ENCODE measurements at places on chromosomes 7 and 10.

- DNase-seq, result peak; percentile 88
Observed at GRCh38 chr7:55415173-55415778, 50.1 kb downstream of the LANCL2 start.

DNA sequence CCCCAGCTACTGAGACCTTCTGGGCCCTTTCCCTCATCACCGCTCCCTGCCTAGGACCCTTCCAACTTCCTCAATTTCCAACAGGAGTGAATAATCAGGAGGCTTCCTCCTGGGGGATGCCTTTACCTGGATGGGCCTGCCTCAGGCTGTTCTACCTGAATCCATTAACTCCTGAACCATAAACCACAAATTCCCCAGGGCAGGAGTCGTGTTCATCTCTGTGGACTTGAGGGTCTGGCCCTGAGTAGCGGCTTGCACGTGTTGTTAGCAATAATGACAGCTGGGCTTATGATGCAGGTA lies 105.1 kb upstream of the GPR26 start:
- DNase-seq, result no peak

DNA sequence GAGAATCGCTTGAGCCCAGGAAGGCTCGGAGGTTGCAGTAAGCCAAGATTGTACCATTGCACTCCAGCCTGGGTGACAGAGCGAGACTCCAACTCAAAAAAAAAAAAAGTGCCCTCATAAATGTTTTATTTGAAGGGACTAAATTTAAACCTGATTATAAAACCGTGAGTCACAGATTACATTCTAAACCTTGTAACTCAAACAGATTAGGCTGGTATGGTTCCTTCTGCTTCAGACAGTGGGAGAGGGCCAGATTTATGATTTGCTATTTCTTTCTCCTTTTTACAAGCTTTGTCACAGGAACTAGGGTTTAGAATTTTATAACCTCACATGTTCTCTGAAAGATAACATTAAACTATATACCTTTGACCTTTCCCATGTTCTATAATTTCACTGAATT lies 801.2 kb upstream of the ZWINT start:
- no peak for DNase-seq

GRCh38 chr10:3398825-3399646 lies 226.5 kb upstream of the PITRM1 start:
- no peak for DNase-seq

GRCh38 chr10:129498680-129499079 lies 31.6 kb downstream of the MGMT start:
- DNase-seq, result no peak

DNA sequence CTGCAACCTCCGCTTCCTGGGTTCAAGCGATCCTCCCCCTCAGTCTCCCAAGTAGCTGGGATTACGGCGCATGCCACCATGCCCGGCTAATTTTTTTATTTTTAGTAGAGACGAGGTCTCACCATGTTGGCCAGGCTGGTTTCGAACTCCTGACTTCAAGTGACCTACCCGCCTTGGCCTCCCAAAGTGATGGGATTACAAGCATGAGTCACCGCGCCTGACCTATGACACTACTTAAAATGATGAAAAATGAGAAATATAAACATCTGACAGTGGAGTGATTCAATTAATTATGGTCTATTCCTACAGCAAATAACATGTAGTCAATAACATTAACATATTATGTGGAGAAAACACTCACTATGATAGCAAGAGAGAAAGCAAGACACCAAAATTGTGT lies 2.2 kb downstream of the BRAT1 start:
- no peak for DNase-seq

- no peak for DNase-seq
Observed at GRCh38 chr7:56188823-56189346, 72.7 kb upstream of the NUPR2 start.

GRCh38 chr7:104486931-104487330 lies 158.5 kb downstream of the LHFPL3 start:
- DNase-seq, result no peak

DNA sequence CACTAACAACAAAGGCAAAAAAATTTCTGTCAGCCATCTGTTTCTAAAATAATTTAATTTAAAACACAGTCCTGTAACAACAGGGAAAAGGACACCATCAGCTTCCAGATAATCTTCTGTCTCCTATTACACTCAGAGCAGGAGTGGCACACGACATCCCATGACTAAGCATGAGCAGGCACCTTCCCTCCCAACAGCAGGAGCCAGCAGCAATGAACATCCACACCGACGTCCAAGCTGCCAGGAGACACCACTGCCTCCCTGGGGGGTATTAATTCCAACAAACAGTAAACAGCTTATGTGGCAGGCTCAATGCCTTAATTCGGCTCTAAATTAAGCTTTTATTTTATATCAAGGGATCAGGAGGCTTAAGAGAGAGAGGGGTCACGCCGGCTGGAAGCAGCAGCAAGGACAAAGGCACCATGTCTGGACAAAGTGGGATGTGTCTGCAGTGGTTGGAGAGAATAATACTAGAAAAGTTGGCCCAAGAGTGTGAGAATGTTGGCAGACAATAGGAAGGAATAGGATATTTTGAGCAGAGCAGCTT lies 45.7 kb downstream of the KIAA1549 start:
- no peak for DNase-seq

- no peak for DNase-seq
Observed at GRCh38 chr10:92822060-92822634, 26.2 kb upstream of the EXOC6 start.

- DNase-seq, result no peak
Observed at GRCh38 chr7:42722716-42723115, 189.2 kb downstream of the C7orf25 start.

DNA sequence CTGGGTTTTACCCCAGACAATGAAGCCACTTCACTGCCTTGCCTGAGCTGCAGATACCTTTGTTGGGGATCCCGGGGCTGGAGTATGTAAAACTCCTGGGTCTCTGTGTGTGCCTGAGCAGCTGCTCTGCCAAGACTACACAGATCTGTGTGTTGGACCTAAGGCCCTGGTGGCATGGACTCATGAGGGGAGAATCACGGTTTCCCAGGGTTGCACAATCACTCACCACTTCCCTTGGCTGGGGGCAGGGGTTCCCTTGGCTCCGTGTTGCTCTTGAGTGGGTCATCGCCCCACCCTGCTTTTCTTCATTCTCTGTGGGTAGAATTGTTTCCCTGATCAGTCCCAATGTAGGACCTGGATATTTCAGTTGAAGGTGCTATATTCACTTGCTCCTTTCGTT lies 13.9 kb upstream of the TBATA start:
- no peak for DNase-seq

- DNase-seq, result no peak
Observed at GRCh38 chr7:38317515-38317914, 44.1 kb upstream of the TARP start.

- no peak for DNase-seq
Observed at GRCh38 chr10:14547816-14548215, 217.1 kb upstream of the FRMD4A start.

GRCh38 chr7:30348083-30348560 lies 63.7 kb downstream of the ZNRF2 start:
- DNase-seq, result no peak

GRCh38 chr10:60511477-60512229 lies 122.0 kb upstream of the ANK3 start:
- no peak for DNase-seq

GRCh38 chr7:145737617-145738016 lies 379.0 kb upstream of the CNTNAP2 start:
- no peak for DNase-seq

DNA sequence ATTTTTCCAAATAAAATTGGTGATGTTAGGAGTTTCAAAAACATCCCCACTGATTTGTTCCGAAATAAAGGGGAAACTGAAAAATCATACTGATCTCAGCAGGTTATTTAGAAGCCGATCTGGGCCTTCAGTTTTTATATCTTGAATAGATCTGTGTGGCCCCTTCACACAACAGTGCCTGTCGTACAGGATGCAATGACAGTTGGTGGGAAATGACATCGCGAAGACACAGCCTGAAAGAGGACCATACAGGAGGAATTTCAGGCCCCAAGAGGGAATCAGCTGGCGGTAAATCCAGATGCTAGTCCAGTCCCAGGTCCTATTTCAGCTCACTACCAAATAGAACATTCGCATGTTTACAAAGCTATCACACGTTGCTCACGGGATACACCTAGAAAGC lies 3.0 kb downstream of the H2BK1 start:
- DNase-seq, result no peak

DNA sequence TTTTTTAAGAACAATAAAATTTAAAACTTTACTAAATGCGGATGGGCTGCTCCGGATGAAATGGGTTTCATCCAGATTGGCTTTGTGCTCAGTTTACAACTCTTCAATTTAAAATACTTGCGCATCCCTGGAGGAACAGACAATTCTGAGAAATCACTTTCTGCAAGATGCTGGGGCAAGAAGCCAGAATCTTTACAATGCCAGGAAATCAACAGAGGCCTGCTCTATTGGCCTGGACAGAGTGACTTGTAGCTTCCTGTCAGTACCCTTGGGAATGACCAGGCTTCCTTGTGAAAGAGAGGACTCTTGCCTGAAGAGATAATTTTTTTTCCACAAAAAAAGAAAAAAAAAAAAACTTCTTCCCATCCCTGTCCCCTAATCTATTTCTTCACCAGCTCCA lies 3.9 kb upstream of the FAM13C start:
- DNase-seq, result no peak

Data from NCI-H446 (cell line).